ELR (cell line): ENCODE measurements at places on chromosomes 11 and 22.

- no peak for DNase-seq
Measured at GRCh38 chr11:124294687-124295086, 19.1 kb downstream of the OR8D1 start.

GRCh38 chr11:96664110-96664509 lies 274.3 kb downstream of the JRKL start:
- DNase-seq = no peak

GRCh38 chr11:123193742-123194141 lies 1.3 kb downstream of the CLMP start:
- DNase-seq = peak; percentile 43

DNA sequence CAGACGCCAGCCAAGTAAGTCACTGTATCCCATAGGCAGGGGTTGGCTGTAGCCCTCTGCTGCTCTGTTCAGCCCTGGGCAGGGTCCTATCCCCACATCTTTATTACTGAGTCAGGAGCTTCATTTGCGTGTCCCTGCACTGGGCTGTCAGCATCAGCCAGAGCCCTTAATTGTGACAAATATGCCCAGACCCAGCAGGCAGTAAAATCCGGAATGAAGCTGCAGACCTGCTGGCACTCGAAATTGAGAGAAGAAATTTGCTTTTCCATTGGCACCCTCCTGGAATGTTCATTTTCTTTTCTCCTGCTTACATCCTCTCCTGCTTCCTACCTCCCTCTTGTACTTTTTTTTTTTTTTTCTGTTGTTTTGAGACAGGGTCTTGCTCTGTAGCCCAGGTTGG lies 43.8 kb downstream of the CEP164 start:
- DNase-seq = no peak

GRCh38 chr11:14784230-14784629 lies 107.8 kb downstream of the CYP2R1 start:
- no peak for DNase-seq

DNA sequence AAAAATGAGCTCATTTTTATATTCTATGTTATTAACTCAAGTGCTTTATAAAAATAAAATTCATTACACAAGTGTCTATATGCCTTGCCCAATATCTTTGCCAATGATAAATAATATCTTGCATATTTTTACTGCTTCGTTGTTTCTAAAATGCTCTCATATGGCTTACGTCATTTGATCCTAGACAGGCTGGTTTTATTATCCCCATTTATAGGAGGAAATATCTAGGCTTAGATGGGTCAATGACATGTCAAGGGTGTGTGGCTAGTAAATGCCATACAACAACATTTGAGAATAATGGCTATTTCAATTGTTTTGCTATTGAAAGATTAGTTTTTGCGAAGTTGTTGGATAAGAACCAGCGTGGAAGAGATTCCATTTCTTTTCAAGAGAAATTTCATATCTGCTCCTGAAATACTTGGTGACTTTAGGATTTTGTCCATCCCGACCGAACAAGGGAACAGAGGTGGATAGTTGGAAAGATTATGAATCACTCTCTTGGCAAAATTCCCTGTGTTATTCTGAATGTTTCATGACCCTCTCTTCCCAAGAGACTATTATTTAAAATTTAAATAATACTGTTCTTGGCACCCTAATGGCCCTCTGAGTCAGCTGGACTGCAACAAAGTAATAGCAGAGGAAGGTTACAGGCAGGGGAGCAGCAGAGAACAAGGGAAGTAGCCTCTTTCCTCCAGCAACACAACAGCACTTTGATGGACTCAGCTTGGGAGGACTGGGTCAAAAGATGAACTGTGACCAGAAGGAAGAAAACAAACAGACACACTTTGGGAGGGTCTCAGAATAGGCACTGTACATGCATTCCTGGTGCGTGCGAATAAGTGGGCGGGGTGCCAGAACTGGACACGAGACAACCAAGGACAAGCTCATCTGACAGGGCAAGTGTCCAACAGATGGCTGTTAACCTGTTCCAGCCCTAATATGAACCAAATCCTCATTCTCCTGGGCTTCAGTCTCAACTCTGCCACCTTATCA lies 94.5 kb downstream of the ME3 start:
- peak; percentile 87 for DNase-seq

GRCh38 chr22:47307822-47308221 lies 545.4 kb downstream of the TBC1D22A start:
- no peak for DNase-seq

GRCh38 chr11:35178067-35178805 lies 39.3 kb downstream of the CD44 start:
- DNase-seq = no peak

- DNase-seq = no peak
Measured at GRCh38 chr11:93216511-93217101, 18.8 kb upstream of the SLC36A4 start.

DNA sequence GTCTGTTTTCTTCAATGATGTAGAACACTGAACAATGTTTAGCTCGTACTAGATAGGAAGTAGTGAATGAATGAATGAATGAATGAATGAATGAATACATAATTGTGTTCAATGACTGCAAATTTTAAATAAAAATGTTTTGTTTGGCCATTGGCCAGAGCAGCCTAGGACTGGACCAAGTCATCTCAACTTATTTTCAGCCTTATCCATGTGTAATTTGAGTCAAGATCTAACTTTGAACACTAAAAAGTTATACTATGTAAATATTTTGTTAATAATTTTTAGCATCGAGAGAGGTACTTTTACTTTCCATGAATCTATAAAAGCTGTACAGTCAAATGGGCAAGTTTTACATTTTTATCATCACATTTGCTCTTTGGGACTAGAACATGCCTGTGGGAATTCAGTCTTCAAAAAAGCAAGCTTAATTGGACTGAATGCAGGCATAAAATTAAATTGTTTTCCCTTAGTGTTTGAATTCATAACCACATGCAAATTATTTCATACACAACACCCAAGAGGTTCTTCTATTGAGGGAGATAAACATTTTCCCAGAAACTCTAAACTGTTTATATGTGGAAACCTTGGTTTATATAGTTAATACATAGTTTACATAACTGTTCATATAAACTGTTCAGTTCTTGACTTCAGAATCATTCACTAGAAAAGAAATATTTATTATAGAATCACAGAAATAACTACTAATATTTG lies 222.1 kb upstream of the ANO3 start:
- DNase-seq = no peak

- no peak for DNase-seq
Measured at GRCh38 chr11:44285756-44286155, 24.2 kb downstream of the ALX4 start.

DNA sequence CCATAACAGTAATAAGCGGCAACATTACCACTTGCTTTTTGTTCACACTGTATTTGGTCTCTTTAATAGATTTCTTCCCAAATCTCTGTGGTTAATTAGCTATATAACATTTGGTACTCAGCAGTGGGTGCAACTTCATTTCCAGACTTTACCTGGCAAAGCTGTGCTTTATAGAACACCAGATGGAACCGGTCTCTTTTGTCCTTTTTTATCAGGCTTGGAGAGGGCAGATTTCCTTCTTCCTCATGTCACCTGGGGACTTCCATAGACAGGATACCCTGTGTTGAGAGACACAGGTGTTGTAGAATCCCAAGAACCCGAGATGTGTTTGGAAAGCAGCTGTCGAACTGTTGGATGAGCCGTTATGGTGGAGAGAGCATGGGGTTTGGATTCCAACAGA lies 393.7 kb downstream of the NTM start:
- no peak for DNase-seq

GRCh38 chr11:33654594-33654993 lies 46.0 kb downstream of the C11orf91 start:
- no peak for DNase-seq

DNA sequence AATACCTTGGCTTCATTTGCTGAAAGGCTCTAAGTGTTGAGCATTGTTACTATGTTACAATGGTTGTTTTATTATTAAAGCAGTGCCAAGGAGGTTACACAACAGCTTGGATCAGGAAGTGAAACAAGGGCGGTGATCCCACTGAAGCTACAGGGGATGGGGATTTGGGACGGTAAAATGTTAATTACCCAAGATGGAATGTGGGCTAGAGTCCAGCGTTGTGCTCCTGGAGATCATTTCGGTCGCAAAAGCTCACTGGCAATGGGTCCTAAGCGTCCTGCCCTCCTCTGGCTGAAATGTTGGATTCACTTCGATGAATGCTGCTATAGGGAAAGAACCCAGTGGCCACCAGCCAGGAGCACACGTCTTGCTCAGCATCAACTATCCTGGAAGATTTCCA lies 48.3 kb downstream of the FAM83F start:
- no peak for DNase-seq

GRCh38 chr11:47659276-47659675 lies 16.9 kb upstream of the MTCH2 start:
- no peak for DNase-seq

GRCh38 chr11:118657709-118658428 lies 21.6 kb downstream of the TREH start:
- DNase-seq = no peak

- DNase-seq = no peak
Measured at GRCh38 chr11:82724026-82724425, 9.6 kb downstream of the FAM181B start.

DNA sequence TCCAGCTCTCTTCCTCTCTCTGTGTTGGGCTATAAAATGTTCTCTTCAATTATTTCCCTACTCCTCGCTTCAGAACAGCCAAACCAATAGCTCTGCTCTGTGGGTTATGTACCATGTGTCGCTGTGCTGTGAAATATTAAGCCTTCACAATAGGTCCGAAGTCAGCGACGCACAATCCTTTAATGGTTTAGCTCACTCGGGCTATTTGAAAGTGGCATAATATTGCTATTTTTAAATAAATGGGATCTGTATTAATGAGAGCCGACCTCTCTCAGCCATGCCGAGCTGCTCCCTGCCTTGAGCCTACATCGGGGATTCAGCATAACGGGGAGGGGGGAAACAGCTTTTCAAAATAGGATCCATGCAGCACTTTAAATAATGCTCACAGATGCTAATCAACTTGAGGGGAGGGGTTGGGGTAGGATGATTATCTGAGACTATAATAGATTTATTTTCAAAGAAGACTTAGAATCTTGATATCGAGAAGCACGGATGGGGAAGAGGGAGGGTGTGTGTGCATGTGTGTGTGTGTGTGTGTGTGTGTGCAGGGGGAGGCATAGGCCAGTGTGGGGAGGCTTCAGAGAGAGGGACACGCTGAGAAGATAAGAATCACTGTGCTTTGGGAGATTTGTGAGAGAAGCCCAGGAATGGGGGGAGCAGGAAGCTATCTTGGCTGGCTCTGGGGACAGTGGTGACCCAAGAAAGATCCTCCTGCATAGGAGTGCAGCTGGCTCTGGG lies 271.5 kb downstream of the NXPE2 start:
- DNase-seq = no peak

- DNase-seq = no peak
Measured at GRCh38 chr11:86453290-86454030, 78.8 kb downstream of the CCDC81 start.

DNA sequence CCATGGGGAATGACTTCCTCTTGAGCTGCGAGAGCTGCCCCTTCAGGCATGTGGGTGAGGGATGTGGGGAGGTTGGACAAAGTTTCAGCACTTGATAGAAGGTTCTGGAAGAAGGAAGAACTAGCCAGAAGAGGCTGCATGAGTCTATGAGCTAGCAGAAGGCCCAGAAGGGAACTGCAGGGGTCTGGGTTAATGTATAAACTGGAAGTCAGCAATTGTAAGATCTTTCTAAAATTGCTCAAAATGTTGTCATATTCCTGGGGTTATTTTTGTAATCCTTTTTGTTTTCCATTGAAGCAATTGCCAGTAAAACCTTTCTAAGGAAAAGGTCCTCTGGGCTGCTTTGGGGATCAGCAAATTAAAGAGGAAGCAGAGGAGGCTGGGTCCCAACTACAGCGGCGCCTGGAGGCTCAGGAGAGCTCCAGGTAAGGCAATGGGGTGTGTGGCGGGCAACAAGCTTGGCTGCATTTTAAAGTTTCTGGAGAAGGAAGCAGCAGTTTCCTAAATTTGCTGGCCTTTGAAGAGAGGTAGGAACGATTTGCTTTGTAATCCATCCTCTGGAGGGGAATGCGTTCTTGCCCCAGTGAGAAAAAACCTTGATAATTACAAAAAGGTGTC lies 29.2 kb downstream of the ADAMTS15 start:
- no peak for DNase-seq

GRCh38 chr22:28185130-28185529 lies 266.1 kb upstream of the PITPNB start:
- no peak for DNase-seq

GRCh38 chr11:116376054-116376453 lies 396.7 kb downstream of the BUD13 start:
- no peak for DNase-seq

- DNase-seq = no peak
Measured at GRCh38 chr11:114284021-114284420, 12.2 kb upstream of the NNMT start.

- DNase-seq = peak; percentile 26
Measured at GRCh38 chr11:132058211-132058772, 687.9 kb downstream of the NTM start.

DNA sequence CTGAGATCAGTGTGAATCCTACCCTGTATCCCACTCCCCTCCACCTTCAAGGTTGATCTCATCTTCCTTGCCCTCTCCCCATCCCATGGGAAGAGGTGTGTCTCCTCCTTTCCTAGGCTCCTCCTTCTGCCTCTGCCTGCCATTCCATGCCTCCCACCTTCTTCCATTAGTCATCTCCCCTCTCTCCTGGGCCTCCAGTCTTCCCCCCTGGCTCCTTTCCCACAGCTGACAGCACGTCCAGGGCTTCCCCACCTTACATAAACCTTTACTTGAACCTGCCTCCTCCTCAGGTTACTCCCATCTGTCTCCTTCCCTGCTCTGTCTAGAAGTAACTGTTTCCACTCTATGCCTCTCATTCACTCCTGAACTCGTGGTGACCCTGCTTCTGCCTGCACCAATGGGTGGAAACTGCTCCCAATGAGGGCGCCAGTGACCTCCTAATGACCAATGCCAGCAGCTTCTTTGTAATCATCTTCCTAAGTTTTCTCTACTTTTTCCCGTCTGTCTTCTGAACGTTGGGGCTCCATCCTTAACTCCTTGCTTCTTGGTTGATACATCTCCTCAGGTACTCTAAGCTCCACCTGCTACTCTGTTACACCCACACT lies 266.9 kb upstream of the NARS2 start:
- DNase-seq = no peak

DNA sequence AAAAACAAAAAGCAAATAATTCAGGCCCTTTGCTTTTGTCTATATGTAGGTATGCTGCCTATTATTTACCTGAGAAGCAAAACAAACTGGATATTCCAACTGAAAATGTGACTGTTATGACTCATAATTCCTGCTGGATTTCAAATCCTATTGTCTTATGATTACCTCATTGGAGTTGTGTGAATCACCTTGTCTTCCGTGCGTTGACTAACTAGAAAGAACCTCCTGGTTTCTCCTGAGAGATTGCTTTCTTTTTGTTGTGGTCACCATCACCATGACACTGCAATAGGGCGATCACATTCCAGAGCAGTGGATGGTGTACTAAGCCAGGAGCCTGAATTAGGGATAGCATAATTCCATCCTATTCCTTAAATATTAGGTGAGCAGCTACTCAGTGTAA lies 23.0 kb upstream of the EXPH5 start:
- peak; percentile 98 for DNase-seq

GRCh38 chr11:27857588-27857987 lies 157.3 kb upstream of the BDNF start:
- no peak for DNase-seq
